Osteoblast (primary cell): ENCODE measurements at places on chromosomes 13 and 19. TPM values are rescaled to one million over a fixed set of nuclear protein-coding genes. Genes with fewer than 3 reads are reported as not detected.

CYP2B6 gene
- total RNA-seq: not detected in 2 replicates

PRODH2 gene
- total RNA-seq: not detected in 2 replicates

WDR88 gene
- total RNA-seq: not detected in 2 replicates

FREM2 gene
- not detected in 2 replicates for total RNA-seq

TEX26 gene
- not detected in 2 replicates for total RNA-seq

CALR gene
- total RNA-seq: 1,685 and 1,980 TPM in 2 replicates

IL4I1 gene
- 0.29 and 1.4 TPM in 2 replicates for total RNA-seq

ADPRHL1 gene
- total RNA-seq: 3.8 and 5.1 TPM in 2 replicates

CAPN12 gene
- total RNA-seq: not detected in 2 replicates

CEP89 gene
- 18.5 and 21.2 TPM in 2 replicates for total RNA-seq

CACNA1A gene
- 1.4 and 2.1 TPM in 2 replicates for total RNA-seq

DNA sequence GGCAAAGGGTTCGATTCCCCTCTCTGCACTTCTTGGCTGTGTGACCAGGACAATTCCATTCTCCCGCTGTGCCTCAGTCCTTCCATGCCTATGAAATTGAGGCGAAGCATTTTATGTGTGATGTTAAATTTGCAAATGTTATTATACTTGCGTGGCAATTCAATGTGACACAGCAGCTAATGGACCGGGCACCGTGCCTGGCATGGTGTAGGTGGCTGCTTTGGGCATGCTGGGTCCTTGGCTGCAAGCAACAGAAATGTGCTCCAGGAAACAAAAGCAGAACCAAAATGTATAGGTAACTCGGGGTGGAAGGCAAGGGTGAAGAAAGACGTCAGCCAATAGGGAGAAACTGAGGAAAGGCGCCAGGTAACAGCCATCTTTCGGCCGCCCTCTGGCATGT is 37.1 kb downstream of the TINCR start:
- DNase-seq: peak; percentile 9
- H3K27ac ChIP-seq: no peak overlapping the region
- peaks cover 3% of the 10 kb centered on the region for H3K27me3 ChIP-seq
- H3K36me3 ChIP-seq: no peaks in the 10 kb centered on the region

GRCh38 chr13:74114641-74115040 is 19.6 kb downstream of the KLF12 start:
- no peak for DNase-seq
- peaks cover 4% of the 10 kb centered on the region for H3K36me3 ChIP-seq
- peak overlapping the region; percentile 24 for H3K4me3 ChIP-seq

GRCh38 chr19:42166316-42166715 is 34.1 kb upstream of the POU2F2 start:
- H3K27ac ChIP-seq: no peak overlapping the region
- peaks cover 41% of the 10 kb centered on the region for H3K27me3 ChIP-seq
- H3K4me3 ChIP-seq: no peak overlapping the region
- no peak for DNase-seq
- no peaks in the 10 kb centered on the region for H3K36me3 ChIP-seq
- no peaks in the 10 kb centered on the region for H3K4me1 ChIP-seq

GRCh38 chr19:19214159-19214490 is 2.4 kb downstream of the NCAN start:
- peaks cover 24% of the 10 kb centered on the region for H3K27me3 ChIP-seq
- no peak overlapping the region for H3K27ac ChIP-seq
- no peaks in the 10 kb centered on the region for H3K4me1 ChIP-seq
- no peaks in the 10 kb centered on the region for H3K36me3 ChIP-seq
- peak; percentile 49 for DNase-seq

DNA sequence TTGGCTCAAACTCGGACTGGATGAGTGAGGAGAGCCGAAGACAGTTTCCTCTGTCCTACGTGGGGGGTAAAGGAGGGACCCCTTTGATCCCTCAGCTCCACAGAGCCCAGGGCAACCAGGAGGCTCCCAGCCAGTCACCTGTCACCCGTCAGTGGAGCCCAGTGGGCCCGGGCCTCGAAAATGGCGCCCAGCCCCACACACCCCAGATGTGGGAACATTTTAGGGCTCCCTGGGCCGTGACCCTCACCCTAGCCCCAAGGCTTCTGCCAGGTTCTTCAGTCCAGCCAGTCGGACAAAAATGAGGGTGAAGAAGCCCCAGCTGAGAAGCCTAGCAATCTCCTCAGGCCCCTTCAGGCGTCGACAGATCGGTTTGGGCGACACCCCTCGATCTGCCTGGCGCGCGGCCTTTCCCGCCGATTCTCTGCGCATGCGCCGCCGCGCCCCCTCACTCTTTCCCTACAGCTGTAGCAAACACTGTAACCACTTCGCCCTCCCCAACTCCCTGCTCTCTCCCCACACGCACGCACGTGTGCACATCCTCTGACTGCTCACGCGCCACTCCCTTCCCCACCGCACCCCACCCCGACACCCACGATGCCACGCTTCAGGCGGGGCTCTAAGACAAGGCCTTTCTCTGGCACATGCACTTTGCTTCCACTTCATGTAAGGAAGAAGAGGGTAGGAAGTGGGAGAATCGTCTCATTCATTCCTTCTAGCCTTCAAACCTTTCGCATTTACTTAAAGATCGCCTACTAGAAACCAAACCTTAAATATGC is at the start of gene SLC6A16:
Gene SLC6A16, minus strand, starts transcription at position 391 of the 776 bp plus-strand sequence. CDS start 13,844 bp downstream, outside the sequence.
- no peaks in the 10 kb centered on the region for H3K27me3 ChIP-seq
- peak; percentile 37 for DNase-seq
- no peaks in the 10 kb centered on the region for H3K36me3 ChIP-seq
- no peaks in the 10 kb centered on the region for H3K4me1 ChIP-seq

GRCh38 chr13:112182251-112182650 is 115.3 kb downstream of the SOX1 start:
- H3K4me1 ChIP-seq: no peaks in the 10 kb centered on the region
- no peak for DNase-seq
- no peak overlapping the region for H3K27ac ChIP-seq
- no peaks in the 10 kb centered on the region for H3K27me3 ChIP-seq
- no peak overlapping the region for H3K4me3 ChIP-seq

GRCh38 chr19:15213715-15214381 is 13.1 kb upstream of the NOTCH3 start:
- H3K4me1 ChIP-seq: peaks cover 21% of the 10 kb centered on the region
- no peaks in the 10 kb centered on the region for H3K27me3 ChIP-seq
- peak; percentile 75 for DNase-seq
- peak overlapping the region; percentile 48 for H3K27ac ChIP-seq
- no peak overlapping the region for H3K4me3 ChIP-seq

DNA sequence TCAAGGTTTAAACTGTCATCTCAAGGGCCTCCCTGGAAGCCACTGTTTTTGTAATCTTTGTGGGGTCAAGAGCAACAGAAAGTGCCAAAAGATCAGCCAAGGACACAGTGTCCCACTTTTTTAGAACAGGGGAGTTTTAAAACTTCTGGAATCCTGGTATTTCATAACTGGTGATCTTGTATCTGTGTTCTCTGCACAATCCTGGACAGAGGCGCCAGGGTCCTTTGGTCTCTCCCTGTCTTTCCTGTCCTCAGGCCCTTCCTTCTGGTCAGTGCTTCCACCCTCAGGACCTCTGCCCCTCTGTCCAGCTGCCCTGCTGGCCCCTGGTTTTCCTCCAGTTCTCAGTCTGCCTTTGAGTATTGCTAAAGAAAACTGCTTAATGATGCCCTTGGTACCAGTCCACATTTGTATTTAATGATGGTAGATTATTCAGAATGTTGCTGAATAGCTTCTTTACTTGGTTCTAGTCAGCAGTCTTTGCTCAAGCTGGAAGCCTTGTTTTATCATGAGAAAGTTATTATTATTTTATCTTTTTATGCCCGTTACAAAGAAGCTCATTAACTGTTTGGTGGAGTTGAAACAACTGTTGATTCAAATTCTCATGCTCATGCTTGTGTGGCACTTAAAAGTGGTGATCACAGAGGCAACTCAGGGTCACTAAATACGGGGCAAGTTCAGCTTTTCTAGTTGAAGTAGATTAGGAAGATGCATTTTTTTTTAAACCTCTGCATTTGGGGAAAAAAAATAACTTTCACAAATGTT is 47.5 kb downstream of the WASF3 start:
- H3K27ac ChIP-seq: no peak overlapping the region
- no peak for DNase-seq
- H3K36me3 ChIP-seq: no peaks in the 10 kb centered on the region
- H3K4me3 ChIP-seq: no peak overlapping the region

GRCh38 chr19:8069096-8069973 is 16.8 kb downstream of the CCL25 start:
- no peaks in the 10 kb centered on the region for H3K27me3 ChIP-seq
- H3K4me3 ChIP-seq: no peak overlapping the region
- DNase-seq: peak; percentile 36

- DNase-seq: no peak
- no peak overlapping the region for H3K27ac ChIP-seq
- H3K4me3 ChIP-seq: no peak overlapping the region
- H3K4me1 ChIP-seq: no peaks in the 10 kb centered on the region
- no peaks in the 10 kb centered on the region for H3K27me3 ChIP-seq
Observed at GRCh38 chr13:81738364-81738763, 1397.4 kb upstream of the SPRY2 start.

GRCh38 chr13:113034451-113035212 is 65.6 kb downstream of the MCF2L start:
- peaks cover 5% of the 10 kb centered on the region for H3K4me1 ChIP-seq
- H3K27ac ChIP-seq: no peak overlapping the region
- peak overlapping the region; percentile 57 for H3K4me3 ChIP-seq
- DNase-seq: no peak
- H3K27me3 ChIP-seq: peaks cover 1% of the 10 kb centered on the region

DNA sequence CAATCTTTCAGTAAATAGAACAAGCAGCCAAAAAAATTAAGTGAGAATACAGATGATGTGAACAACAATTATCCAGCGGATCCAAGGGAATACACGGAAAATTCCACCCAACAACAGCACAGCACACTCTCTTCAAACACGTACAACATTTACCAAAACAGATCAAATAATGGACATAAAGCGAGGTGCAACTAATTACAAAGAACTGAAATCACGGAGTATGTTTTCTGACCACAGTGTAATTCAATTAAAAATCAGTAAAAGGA is 26.2 kb downstream of the MIER2 start:
- no peak overlapping the region for H3K4me3 ChIP-seq
- H3K27me3 ChIP-seq: no peaks in the 10 kb centered on the region
- no peak overlapping the region for H3K27ac ChIP-seq
- H3K36me3 ChIP-seq: peaks cover 58% of the 10 kb centered on the region

- no peak overlapping the region for H3K4me3 ChIP-seq
- H3K27ac ChIP-seq: no peak overlapping the region
- DNase-seq: no peak
- H3K4me1 ChIP-seq: peaks cover 7% of the 10 kb centered on the region
Observed at GRCh38 chr13:110428313-110428712, 121.2 kb downstream of the COL4A2 start.

DNA sequence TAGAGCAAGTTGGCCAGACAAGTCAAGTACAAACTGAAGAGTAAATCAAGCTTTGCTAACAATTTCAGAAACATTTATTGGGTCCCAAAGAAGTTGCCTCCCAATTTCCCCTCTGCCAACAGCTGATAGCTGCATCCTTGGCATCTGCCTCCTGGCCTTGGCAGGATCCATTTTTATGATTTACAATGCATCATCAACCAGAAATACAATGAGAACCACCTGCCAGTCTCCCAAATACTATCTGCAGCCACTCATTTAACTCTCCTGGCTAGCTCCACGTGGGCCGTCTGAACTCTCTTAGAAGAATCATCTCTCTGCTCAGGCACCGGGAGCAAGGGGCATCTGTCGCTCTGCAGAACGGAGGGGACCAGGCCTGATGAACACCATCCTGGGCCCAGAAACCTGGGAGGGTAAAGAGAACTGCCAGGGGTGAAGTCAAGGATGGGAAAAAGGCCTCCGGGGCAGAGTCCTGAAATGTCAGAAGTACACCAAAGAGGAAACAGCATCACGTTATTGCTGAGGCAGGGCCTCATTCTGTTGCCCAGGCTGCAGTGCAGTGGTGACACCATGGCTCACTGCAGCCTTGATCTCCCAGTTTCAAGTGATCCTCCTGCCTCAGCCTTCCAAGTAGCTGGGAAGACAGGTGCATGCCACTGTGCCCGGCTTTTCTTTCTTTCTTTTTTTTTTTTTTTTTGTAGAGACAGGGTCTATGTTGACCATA is 2.6 kb downstream of the LONP1 start:
- DNase-seq: peak; percentile 61
- peak overlapping the region; percentile 98 for H3K27ac ChIP-seq
- no peaks in the 10 kb centered on the region for H3K27me3 ChIP-seq
- H3K4me3 ChIP-seq: peak overlapping the region; percentile 95
- peaks cover 20% of the 10 kb centered on the region for H3K36me3 ChIP-seq
- H3K4me1 ChIP-seq: peaks cover 23% of the 10 kb centered on the region

GRCh38 chr19:42494321-42494720 is 34.0 kb downstream of the CEACAM1 start:
- peaks cover 14% of the 10 kb centered on the region for H3K27me3 ChIP-seq
- no peak overlapping the region for H3K27ac ChIP-seq
- H3K36me3 ChIP-seq: no peaks in the 10 kb centered on the region
- H3K4me1 ChIP-seq: no peaks in the 10 kb centered on the region

- H3K27ac ChIP-seq: no peak overlapping the region
- no peak overlapping the region for H3K4me3 ChIP-seq
- peak; percentile 93 for DNase-seq
- no peaks in the 10 kb centered on the region for H3K4me1 ChIP-seq
- H3K36me3 ChIP-seq: peaks cover 3% of the 10 kb centered on the region
Observed at GRCh38 chr19:48190288-48190884, 19.9 kb downstream of the ZSWIM9 start.

DNA sequence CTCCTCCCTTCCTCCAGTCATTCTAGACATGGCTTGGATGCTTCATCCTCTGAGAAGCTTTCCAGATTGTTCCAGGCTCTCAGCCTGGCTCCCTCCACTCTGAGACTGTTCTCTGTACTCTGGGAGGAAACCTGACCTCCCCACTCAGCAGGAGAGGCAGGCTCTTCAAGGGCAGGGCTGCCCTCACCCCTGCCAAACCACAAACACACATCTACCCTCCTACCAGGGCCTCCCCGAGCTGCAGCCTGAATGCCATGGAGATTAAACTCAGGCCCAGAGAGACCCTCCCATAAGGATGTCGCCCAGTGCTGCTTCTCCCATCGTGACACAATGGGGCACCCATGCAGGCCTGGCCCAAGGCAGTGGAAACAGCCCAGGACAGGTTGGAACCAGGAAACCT is 16.2 kb downstream of the NUMBL start:
- no peak overlapping the region for H3K27ac ChIP-seq
- no peak overlapping the region for H3K4me3 ChIP-seq
- peak; percentile 89 for DNase-seq
- H3K4me1 ChIP-seq: no peaks in the 10 kb centered on the region
- H3K36me3 ChIP-seq: peaks cover 97% of the 10 kb centered on the region
- no peaks in the 10 kb centered on the region for H3K27me3 ChIP-seq

- H3K27ac ChIP-seq: no peak overlapping the region
- H3K36me3 ChIP-seq: no peaks in the 10 kb centered on the region
- peak overlapping the region; percentile 28 for H3K4me3 ChIP-seq
- DNase-seq: peak; percentile 5
- H3K4me1 ChIP-seq: peaks cover 10% of the 10 kb centered on the region
Observed at GRCh38 chr13:102729560-102730270, 34.9 kb upstream of the METTL21C start.

- H3K4me1 ChIP-seq: no peaks in the 10 kb centered on the region
- no peaks in the 10 kb centered on the region for H3K27me3 ChIP-seq
- H3K4me3 ChIP-seq: no peak overlapping the region
- DNase-seq: peak; percentile 77
- H3K27ac ChIP-seq: no peak overlapping the region
Observed at GRCh38 chr19:53772943-53773342, 51.2 kb downstream of the NLRP12 start.
